Pons (tissue), 1 donor: ENCODE measurements at places on chromosomes 3 and 15.
A peak's percentile ranks its signal among the peaks of the same experiment; 100 is the strongest.

- no peak for DNase-seq
Observed at GRCh38 chr15:64742385-64742784, 33.0 kb downstream of the RBPMS2 start.

DNA sequence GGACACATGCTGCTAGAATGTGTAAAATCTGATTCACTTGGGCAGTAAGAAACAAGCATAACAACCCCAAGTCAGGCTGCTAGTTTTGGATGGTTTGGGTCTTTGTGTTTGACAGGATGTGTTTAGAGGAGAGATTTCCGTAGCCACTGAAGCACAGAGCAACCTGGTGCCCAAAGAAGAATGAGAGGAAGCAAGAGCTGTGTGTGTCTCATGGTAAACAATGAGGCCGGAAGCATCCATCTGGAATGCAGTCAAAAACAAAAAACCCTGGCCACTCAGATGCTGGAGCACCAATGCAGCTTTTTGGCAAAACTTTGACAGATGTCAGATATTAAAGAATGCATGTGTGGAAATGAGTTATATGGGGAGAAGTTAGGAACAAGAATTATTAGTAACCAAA is 39.4 kb upstream of the SNRK start:
- DNase-seq = peak; percentile 9

DNA sequence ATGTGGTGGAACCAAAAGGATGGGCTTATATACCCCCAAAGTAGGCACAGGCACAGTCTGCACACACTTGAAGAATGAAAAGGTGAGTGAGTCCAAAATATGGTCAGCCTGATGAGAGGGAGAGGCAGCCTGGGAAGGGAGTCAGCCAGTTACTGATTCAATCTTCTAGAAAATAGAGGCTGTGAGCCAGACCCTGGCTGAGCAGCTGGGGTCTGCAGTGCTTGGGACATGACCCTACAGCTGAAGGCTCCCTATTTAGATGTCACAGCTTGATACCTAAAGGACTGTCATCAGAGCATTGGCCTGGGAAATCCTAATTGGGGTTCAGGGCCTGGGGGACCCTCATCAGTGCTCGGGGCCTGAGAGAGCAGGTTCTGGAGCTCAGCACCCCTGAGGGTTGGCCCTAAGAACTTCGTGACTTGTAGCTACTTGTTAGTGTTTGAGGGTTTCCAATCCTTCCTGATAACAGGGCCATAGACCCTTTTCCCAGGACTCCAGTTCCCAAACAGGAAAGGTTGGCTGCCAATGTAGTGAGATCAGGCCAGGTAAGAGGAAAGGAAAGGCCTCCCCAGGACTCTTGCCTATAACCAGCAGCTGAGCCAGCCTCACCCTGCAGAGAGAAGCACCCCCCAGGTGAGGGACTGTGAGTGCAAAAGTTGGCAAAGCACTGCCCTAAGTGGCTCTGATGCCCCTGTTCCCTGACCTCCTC is 54.7 kb upstream of the SLCO2A1 start:
- DNase-seq = no peak

DNA sequence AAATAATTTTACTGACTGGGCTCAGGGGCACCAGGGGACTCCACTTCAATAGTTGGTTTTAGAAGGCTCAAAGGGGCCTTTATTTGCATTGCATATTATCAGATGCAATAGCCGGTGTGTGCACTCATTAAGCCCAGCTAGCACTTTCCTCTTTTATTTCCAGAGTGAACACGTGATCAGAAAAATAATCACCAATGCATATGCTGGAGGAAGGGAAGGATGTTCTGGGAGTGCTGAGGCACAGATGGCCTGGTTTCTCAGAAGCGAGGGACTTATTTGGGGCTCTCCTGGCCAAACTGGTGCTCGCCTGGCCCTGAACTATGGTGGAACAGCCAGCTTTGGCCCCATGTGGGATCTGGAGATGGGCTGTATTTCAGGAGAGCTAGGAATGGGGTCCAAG is 60.4 kb upstream of the SEC13 start:
- DNase-seq = peak; percentile 6

GRCh38 chr3:126107203-126107939 is 23.4 kb upstream of the SLC41A3 start:
- DNase-seq = no peak

GRCh38 chr3:190695994-190696393 is 166.5 kb downstream of the GMNC start:
- no peak for DNase-seq
